ENCODE measurements at places on chromosomes 1 and 21.

DNA sequence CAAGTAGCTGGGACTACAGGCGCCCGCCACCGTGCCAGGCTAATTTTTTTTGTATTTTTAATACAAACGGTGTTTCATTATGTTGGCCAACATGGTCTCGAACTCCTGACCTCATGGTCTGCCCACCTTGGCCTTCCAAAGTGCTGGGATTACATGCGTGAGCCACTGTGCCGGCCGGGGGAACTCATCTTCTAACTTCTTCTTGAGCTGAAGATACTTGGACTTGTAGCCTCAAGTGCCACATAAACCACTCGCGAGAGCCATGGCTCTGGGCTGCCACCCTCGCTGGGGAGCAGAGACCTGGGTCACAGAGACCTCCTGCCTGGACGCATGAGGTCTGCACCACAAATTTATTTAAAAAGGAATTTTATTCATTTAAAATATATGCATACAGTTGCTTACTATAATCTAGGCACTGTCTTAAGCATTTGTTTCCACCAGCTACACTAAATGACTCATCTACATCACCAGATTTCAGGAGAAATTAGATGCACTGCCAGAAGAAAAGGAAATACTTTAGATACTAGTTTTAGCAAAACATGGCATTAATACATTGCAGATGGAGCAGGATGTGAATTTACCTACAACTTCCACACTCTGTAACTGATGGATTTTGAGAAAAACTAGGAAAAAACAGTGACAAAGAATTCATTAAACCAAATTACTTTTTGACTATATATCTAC, 29.9 kb upstream of the PUM1 start:
- no peak for DNase-seq

DNA sequence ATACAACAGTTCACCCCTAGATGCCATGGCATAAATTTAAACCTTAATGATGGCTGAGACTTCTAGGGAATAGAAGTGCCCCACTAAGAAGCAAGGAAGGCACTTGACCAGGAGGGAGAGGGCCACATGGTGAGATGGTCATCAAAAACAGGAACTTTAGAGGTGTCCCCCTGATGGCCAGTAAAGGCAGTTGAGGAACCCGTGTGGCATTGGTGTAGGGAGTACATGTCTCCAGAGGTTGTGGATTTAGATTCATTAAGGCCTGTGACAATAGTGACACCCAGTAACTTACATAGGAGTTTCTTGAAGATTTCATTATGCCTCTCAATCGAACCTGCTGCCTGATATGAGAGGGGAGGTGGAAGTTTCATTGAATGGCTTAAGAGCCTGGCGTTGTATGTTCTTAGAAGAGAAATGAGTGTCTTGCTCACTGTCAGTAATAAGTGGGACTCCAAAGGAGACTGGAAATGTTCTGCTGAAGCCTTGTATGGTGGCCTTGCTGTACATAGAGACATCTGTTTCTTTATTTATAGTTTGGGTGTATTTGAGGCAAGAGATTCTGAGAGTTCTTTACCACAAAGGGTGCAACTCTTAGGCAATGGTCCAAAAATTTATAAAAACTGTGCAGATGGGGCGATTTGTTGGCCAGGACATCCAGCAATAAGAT, 27.9 kb downstream of the EDARADD start:
- DNase-seq, result no peak

GRCh38 chr1:32695098-32695904, 7.3 kb downstream of the SYNC start:
- DNase-seq, result peak; percentile 50

- DNase-seq, result no peak
These were observed 418.6 kb downstream of the MRPL39 start for GRCh38 chr21:25188677-25189079.

DNA sequence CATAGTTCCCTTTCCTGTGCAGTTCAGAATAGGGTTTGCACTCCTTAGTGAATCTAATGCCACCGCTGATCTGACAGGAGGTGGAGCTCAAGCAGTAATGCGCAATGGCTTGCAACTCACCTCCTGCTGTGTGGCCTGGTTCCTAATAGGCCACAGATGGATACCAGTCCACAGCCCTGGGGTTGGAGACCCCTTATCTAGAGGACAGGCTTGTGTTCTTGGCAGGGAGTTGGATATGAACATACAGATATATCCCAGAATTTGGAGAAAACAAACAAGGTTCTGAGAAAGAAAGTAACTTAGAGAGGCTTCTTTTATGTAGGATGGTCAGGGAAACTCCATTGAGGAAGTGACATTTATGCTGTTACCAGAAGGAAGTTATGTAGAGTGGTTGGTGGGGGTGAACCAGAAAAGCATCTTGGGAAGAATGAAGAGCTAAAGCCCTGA, 5.1 kb upstream of the PTPRC start:
- no peak for DNase-seq

GRCh38 chr1:36224537-36225282, 467 bp downstream of the THRAP3 start:
- peak; percentile 94 for DNase-seq
